ENCODE measurements at places on chromosomes 11 and 22.

- peak; percentile 31 for ATAC-seq
Measured at GRCh38 chr11:68120273-68121066, 718 bp downstream of the CHKA start.

DNA sequence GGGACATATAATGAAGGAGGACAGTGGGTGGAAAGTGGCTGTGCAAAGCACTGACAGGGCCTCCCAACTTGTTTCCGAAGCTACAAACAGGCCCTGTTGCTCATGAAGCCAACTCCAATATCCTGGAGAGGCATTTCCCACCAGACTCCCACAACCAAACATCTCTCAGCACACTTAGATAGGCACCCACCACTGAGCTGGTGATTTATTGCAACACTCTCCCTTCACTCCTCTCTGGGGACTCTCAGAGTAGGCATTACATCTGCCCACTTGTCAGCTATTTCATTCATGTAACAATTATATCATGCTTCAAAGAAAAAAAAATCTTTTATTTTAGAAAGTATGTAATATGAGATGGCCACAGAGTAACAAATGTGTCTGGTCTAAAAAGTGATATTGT, 32.1 kb upstream of the PPP2R1B start:
- ATAC-seq, result no peak

DNA sequence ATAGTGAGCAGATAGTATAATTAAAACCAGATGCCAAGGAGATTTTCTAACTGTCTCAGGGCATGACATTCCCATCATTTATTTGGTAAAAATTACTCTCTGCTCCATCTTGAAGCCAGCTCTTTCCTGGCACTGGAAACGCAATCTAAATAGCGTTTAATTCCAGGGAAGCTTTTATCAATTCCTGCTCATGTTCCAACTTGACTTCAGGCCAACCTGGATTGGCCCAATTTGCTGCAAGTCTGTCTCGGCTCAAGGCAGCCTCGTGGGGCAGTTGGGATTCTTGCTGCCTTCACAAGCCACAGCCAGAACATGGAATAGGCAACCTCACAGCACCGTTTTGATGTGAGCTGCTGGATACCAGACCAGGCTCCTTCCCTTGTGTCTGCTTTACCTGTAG, 1255.9 kb downstream of the TBC1D22A start:
- ATAC-seq, result no peak

GRCh38 chr11:10876158-10876557, 18.3 kb upstream of the ZBED5 start:
- no peak for ATAC-seq

- no peak for ATAC-seq
Measured at GRCh38 chr11:74450318-74450717, 17.0 kb downstream of the KCNE3 start.

- no peak for ATAC-seq
Measured at GRCh38 chr11:56509439-56509838, 18.3 kb upstream of the OR5M8 start.

- no peak for ATAC-seq
Measured at GRCh38 chr11:59225017-59225416, 12.3 kb upstream of the MPEG1 start.

DNA sequence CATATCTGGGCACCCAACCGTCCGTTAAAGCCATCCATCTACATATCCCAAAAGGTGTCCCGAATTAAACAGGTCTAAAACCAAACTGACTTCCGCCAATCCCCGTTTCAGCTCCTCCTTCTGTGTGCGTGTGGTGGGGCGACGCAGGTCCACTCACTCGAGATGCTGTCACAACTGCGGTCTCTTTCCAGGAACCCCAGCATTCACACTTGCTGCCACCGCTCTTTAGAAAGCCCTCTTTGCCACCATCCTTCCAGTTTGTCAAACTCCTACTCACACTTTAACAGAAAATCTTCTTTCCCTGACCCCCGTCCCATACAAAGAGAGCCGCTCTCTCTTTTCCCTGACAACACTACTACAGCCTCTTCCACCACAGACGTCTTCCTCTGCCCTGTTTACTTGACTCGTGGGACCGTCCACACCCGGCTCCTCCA, 467 bp downstream of the ESS2 start:
- ATAC-seq, result no peak

- ATAC-seq, result no peak
Measured at GRCh38 chr22:49660794-49661781, 166.6 kb downstream of the BRD1 start.

DNA sequence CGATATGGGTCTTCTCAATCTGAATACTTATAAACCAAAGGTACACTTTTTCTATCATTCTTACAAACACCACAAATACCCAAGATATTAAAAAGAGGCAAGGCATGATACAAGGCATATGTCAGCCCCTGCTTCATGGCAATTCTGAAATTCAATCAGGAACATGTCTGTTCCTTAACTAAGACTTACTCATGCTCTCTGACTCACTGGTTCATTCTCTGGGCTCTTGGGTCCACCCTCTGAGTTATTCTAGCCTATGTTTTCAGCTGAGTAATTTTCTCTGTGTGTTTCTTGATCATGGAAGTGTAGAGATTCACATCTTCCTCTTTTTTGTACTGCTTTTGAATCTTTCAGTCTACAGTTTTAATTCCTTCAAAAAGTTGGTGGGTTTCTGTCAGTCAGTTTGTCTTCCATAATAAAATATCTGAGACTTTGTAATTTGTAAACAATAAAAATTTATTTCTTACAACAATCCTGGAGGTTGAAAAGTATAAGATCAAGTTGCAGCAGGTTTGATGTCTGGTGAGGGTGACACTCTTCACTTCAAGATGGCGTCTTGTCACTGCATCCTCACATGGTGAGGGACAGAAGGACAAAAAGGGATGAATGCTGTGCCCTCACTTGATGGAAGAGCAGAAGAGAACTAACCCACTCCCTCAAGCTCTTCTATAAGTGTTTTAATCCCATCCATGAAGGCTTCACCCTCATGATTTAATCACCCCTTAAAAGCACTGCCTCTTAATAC, 211.7 kb downstream of the FAM76B start:
- ATAC-seq, result peak; percentile 94

DNA sequence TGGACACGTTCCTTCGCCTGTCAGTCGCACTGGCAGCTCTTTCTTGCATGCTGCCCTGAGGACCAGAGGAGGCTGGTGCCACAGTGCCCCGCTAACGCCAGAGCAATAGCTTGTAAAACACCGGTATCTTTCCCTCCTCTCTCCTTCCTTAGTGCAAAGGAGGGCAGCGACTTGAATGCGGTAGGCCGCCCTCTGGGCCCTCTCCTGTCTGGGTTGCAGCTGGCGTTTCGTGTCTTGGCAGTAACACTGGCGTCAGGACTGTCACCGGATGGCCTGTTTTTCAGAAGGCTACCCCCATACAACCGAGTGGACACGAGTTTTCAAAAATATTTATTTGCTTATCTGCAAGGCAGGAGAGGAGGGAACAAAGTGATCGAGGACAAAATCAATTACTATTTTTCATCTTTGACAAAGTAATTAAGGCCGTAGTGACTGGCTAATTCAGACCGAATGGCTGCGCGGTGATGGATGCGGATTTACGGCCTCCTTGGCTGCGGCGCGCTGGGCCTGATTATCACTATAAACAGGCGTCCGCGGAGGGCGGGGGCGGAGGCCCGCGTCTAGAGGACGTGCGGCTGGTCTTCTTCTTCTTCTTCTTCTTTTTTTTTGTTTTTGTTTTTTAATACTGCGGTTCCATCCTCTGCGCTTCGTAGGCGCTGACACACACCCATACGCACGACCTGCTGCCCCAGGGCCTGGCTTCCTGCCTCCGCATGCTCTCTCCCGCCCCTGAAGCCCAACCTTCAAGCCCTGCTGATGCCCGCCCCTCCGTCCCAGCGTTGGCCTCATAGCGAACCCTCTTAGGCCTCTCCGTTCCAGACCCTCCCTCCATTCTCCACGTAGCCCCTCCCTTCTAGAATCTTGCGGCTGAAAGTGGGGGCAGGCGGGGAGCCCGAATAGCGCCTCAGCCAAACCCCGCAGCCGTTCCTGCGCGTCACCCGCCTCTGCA, 2.9 kb upstream of the SLC6A5 start:
- ATAC-seq, result peak; percentile 70

Data from motor neuron (in vitro differentiated cells).